Left renal cortex interstitium (tissue), 4 donors: ENCODE measurements at places on chromosomes 16 and 17.

DNA sequence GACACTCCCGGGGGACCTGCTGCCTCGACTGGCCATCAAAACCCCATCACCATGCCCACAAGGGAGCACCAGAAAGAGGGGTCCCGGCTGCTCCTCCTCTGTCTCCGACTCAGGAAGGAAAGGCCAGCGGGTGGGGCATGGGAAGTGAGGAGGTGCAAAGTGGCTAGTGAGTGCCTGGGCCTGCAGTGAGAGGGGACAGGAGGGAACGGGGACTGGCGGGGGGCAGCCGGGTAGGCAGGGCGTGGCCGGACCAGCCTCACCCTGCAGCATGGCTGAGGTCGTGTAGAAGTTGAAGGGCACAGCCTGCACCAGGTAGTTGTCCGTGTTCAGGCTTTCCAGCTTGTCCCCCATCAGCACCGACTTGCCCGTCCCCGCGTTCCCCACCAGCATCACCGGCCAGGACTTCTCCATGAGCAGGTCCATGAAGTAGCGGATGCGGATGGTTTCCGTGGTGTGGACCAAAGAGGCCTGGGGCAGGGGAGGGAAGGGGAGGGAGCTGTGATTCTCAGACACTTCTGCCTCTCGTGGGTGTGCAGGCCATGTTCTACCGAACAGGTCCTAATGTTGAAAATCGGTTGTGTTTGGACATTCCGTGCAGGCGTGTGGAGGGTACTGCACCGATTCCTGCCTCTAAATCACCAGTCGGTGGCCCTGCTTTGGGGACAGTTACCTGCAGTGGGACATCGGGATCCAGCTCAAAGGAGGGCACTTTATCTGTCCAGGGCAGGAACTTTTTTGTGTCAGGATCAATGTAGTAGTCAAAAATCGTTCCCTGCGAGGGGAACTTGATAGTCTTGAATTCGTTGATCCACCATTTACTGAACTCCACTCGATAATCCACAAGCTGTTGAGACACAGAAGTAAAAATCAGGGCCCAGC lies 91.7 kb downstream of the DNAH17 start:
- DNase-seq = no peak

- no peak for DNase-seq
These were observed 835.6 kb upstream of the RBFOX1 start for GRCh38 chr16:6496996-6497395.

- DNase-seq = no peak
These were observed 2.7 kb upstream of the HAP1 start for GRCh38 chr17:41736983-41737679.

DNA sequence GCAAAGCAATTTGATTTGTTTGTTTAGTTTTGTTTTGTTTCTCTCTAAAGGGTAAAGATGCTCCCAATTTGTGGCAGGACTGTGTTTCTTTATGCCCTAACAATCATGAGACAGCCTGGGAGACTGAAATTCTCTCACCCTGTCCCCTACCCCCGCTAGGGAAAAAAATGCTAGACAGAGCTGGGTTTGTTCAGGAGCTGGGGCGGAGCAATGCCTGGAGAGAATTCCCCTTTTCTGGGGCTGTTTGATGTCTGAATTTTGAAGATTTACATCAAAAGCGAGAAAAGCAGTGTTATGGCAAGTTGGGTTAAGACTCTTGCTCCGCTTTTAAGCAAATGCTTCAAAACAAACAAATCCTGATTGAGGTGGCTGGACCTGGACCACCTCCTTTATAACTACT lies 8.4 kb downstream of the MAF start:
- DNase-seq = no peak

DNA sequence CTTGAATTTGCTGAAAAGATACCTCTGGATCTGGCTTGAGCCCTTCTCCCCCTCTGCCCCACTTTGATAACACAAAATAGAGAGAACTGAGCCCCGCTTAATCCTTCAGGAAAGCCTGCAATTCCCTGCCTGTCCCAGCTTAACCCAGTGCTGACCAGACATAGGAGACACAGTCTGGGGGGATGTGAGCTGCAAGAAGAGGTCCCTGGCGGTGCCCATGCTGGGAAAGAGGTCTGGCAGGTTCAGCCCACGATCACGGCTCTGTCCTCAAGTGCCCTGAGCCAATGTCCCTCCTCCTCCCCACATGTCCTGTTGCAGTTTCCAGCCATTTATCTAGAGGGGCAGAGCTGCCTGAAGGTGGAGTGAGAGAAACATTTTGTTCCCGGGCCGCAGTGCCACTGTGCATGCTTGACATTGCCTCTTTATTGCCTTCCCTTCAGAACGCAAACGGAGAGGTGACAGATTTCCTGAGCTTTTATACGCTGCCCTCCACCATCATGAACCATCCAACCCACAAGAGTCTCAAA lies 29.0 kb downstream of the PLCD3 start:
- no peak for DNase-seq

- DNase-seq = no peak
These were observed 15.3 kb downstream of the LCMT1 start for GRCh38 chr16:25126820-25127232.

GRCh38 chr16:86075488-86075785 lies 176.5 kb downstream of the IRF8 start:
- DNase-seq = no peak

DNA sequence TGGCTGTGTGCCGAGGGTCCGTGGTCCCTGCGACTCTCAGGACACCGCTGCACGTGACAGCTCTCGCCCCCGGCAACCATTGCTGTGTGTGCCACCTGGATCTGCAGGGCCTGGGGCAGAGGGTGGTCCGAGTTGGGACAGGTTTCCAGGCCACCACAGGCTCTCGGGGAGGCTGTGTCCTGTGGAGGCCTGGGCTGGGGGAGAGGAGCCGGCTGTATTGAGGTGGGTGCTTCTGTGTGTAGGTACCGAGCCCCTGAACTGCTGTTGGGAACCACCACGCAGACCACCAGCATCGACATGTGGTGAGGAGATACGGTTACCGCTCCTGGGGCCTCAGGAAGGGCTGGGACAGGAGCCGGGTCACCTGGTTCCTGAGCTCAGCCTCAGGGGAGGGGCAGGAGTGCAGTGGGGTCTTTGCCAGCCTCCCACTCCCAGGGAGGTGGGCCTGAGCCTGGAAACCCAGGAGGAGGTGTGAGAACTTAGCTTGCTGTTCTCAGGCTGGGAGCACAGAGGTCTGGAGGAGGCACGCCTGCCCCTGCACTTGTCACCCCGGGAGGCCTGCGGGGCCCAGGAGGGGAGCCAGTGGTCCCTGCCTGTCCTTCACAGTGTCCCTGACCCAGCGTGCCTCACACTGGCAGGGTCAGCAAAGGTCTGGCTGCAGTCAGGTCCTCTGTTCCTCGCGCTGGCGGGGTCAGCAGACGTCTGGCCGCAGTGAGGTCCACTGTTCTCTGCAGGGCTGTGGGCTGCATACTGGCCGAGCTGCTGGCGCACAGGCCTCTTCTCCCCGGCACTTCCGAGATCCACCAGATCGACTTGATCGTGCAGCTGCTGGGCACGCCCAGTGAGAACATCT lies 7.3 kb downstream of the SPATA2L start:
- no peak for DNase-seq

- DNase-seq = no peak
These were observed 670.1 kb upstream of the CA10 start for GRCh38 chr17:52828621-52829020.

DNA sequence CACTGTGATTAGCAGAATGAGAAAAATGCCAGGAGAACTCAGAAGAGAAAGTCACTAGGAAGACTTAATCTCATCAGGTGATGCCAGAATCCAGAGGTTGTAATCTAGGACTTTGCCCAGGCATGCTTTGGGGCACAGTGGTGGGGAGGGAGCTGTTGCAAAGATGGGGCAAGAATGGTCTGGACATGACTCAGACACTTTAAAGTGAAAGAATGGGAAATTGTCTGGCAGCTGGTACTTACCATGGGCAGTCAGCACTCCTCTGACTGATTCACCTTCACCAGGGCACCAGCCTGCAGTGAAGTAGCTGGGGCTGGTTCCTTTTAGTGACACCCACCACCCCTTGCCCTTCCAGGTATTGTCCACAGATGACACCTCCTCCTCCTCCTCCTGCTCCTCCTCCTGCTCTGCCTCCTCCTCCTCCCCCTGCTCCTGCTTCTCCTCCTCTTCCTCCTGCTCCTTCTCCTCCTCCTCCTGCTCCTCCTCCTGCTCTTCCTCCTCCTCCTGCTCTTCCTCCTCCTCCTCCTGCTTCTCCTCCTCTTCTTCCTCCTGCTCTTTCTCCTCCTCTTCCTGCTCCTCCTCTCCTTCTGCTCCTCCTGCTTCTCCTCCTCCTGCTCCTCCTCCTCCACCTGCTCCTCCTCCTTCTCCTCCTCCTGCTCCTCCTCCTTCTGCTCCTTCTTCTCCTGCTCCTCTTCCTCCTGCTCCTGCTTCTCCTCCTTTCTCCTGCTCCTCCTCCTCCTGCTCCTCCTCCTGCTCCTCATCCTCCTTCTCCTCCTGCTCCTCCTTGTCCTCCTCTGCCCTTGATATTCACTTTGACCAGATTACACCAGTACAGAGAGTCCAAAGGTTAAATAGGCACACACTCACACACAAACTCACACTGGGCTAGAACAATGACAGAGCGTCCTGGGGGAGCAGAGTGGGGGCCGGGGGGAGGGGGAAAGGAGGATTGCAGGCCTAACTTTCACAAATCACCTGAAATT lies at the start of gene CHD9NB:
Gene CHD9NB (minus strand): TSS at position 379 of the 983 bp plus-strand sequence. CDS start 8,739 bp downstream, outside the sequence.
- no peak for DNase-seq

GRCh38 chr17:74759243-74759801 lies 10.9 kb downstream of the NHERF1 start:
- no peak for DNase-seq

- no peak for DNase-seq
These were observed 4.6 kb downstream of the SMCR8 start for GRCh38 chr17:18319604-18320256.

DNA sequence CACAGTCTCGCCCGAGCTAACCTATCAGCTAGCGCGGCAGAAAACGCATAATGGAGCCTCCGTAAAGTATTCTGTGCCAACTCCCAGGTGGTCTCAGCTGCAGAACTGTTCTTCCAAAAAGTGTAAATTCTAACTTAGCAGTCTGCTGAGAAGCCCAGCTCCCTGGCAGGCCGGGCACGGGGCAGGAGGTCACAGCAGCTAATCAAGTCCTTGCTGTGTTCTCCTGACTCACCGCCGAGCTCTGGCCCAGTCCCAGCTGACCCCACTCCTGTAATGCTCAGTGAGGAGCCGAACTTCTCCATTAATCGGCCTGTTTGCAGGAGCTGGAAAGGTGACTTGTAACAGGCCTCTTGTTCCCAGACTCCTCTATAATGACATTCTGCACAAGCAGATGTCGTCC lies 193.3 kb downstream of the IRX3 start:
- DNase-seq = no peak

- DNase-seq = no peak
These were observed 11.3 kb downstream of the PLD2 start for GRCh38 chr17:4818276-4818675.

- DNase-seq = no peak
These were observed 5.1 kb upstream of the CD300LD start for GRCh38 chr17:74597069-74597790.

DNA sequence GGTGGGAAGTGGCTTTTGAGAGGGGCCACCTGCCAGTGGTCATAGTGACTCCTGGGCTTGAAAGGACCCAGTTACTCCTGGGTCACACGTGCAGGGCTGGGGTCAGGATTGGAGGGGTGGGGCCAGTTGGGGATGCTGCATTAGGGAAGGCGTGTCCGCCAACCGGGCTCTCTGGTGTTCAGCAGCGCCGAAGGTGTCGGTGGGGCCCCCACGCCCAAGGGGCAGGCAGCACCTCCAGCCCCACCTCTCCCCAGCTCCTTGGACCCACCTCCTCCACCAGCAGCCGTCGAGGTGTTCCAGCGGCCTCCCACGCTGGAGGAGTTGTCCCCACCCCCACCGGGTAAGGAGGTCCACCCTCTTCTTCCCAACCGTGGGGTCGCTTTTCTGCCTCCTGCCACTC lies 9.5 kb downstream of the ABI3 start:
- DNase-seq = no peak

GRCh38 chr16:67301080-67301782 lies 21.9 kb downstream of the PLEKHG4 start:
- DNase-seq = no peak

DNA sequence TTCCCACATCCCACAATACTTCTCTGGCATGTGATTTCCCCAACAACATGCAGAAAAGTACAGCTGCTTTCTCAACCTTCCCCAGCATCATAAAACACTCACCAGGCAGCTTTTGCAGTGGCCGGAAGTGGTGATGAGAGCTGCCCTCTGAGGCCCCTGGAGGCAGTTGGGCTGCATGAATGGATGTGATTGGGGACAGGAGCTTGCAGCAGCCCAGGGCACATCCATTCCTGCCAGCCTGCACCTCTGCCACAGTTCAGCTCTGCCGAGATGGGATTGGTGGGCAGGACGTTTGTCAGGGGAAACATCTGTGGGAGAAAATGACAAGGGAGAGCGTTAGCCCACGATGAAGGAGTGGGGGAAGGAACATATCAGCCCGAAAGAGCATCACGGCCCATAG lies 19.8 kb downstream of the NUBP1 start:
- no peak for DNase-seq

GRCh38 chr17:64491994-64492393 lies 4.9 kb downstream of the POLG2 start:
- DNase-seq = no peak

- DNase-seq = no peak
These were observed 13.7 kb downstream of the AP1G1 start for GRCh38 chr16:71794943-71795342.

DNA sequence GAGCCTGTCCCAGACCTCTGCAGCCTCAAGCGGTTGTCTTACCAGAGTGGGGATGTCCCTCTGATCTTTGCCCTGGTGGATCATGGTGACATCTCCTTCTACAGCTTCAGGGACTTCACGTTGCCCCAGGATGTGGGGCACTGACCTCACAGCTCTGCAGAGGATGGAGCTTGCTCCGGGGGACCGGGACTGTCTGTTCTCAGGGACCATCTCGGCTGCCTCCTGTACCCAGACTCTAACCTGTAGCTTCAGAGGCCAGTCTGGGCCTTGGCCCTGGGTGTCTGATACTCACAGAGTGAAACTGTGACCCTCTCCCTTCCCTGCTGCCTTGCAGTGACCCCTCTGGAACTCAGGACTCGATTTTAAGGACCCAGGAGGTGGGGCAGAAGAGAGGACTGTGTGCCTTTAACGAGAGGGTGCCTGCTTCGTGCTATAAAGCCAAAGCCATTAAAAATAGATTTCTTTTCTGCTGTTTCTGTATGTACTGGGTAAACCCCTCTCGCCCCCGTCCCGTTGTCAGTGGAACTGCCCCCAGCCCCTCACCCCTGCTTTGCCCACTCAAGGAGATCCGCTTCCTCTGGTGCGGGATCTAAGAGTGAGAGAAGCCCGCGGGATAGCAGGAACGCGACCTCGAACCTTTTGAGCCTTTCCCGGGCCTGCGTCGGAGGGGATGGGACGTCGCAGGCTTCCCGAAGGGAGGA lies 1.1 kb upstream of the LLGL2 start:
- DNase-seq = no peak

- no peak for DNase-seq
These were observed 30.4 kb downstream of the ATP2C2 start for GRCh38 chr16:84398701-84399100.

DNA sequence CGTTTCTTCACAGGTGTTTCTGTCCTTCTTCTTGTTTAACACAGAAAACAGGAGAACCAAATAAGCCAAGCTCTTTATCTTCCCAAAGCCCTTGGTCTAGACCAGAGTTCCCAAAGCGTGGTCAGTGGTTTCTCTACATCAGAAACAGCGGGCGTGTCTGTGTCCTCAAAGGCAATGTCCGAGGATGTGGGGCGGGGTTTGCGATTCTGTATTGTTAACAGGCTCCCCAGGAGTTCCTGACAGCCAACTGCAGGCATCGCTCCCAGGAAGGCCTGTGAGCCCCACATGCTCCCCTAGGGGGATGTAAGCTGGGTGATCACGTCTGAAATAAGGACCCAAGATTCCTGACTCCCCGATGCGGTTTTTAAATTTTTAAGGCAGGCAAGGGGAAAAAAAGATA lies 28.4 kb upstream of the SLC25A19 start:
- DNase-seq = no peak
